ENCODE measurements at places on chromosomes 12 and 14. TPM values are rescaled to one million over a fixed set of nuclear protein-coding genes. Genes with fewer than 3 reads are reported as not detected.

GRCh38 chr12:84841591-84841990 is 71.0 kb downstream of the SLC6A15 start:
- DNase-seq = no peak
- H3K36me3 ChIP-seq = no peaks in the 10 kb centered on the region
- H3K27ac ChIP-seq = no peak overlapping the region
- H3K27me3 ChIP-seq = no peaks in the 10 kb centered on the region
- H3K4me1 ChIP-seq = no peaks in the 10 kb centered on the region

DNA sequence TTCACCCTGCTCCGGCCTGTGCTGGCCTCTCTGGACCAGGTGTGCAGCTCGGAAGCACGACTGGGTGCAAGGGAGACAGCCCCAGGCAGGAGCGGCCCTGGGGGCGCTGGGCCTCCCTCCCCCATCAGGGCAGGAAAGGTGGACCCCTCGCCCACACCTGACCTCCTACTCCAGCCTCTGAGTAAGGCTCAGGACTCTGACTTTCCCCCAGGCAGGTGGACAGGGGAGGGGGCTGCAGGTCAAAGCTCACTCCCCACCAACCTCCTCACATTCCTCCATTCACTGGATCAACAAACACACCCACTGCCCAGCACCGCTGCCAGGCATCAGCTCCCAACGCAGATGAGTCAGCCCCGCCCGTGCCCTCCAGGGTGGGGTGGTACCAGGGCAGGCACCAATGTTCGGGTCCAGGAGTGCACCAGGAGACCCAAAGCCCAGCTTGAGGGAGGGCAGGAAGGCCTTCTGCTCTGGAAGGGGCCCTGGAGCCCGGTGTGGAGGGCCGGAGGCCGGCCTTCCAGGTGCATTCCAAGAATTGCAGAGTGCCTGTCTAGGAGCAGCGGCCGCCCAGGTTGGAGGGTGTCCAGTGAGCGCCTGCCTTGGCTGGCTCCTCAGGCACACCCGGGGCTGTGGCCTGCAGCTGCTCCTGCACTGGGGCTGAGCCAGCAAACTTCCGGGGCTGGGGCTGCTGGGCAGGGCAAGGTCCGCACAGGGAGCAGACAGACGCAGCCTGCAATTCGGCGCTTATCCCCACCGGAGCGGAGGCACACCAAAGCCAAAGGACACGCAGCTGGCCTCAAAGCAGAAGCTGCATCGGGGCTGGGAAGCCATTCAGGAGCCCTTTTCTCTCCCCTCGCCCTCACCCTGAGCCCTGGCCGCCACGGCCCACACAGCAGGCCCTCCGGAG is 1.6 kb upstream of the INF2 start:
- peak overlapping the region; percentile 93 for H3K4me3 ChIP-seq
- peaks cover 52% of the 10 kb centered on the region for H3K4me1 ChIP-seq
- peak; percentile 91 for DNase-seq
- H3K27me3 ChIP-seq = no peaks in the 10 kb centered on the region
- peak overlapping the region; percentile 87 for H3K27ac ChIP-seq
- H3K36me3 ChIP-seq = no peaks in the 10 kb centered on the region

GRCh38 chr12:127941332-127941731 is 325.6 kb upstream of the TMEM132C start:
- H3K4me3 ChIP-seq = no peak overlapping the region
- no peaks in the 10 kb centered on the region for H3K27me3 ChIP-seq
- no peak overlapping the region for H3K27ac ChIP-seq
- no peaks in the 10 kb centered on the region for H3K36me3 ChIP-seq

DNA sequence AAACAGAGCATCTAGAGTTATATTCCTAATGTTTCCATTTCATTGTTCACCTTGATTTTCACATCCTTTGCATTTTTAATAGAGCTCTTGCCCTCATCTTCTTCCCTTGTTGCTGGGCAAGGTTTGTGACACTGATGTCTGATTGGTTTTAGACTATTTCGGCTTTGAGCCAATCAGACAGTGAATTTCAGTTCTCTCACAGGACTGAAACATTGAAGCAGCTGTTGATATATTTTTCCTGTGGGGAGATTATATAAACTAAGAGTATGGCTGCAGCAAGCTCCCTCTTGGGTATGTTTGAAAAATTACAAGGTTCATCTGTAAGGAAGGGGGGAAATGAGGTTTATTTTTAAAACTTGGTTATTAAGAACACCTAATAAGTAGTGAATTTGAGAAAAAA is 51.2 kb downstream of the ATF7IP start:
- no peaks in the 10 kb centered on the region for H3K27me3 ChIP-seq
- no peak overlapping the region for H3K27ac ChIP-seq
- H3K4me1 ChIP-seq = peaks cover 29% of the 10 kb centered on the region
- no peaks in the 10 kb centered on the region for H3K36me3 ChIP-seq
- no peak for DNase-seq

DNA sequence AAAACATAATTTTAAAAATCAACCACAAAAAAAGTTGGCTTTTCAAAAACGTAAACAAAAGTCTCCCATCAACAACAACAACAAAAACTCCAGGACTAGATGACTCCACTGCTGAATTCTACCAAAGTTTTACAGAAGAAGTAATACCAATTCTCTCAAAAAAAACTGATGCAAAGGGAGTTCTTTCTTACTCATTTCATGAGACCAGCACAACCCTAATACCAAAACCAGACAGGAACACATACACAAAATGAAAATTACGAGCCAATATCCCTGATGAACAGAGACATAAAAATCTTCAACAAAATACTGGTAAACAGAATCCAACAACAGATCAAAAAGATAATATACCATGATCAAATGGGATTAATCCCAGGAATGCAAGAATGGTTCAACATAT is 147.3 kb downstream of the BTG1 start:
- no peaks in the 10 kb centered on the region for H3K27me3 ChIP-seq
- no peaks in the 10 kb centered on the region for H3K36me3 ChIP-seq
- DNase-seq = no peak
- peaks cover 7% of the 10 kb centered on the region for H3K4me1 ChIP-seq
- H3K27ac ChIP-seq = no peak overlapping the region
- H3K4me3 ChIP-seq = no peak overlapping the region

- no peak overlapping the region for H3K27ac ChIP-seq
- H3K36me3 ChIP-seq = no peaks in the 10 kb centered on the region
- H3K27me3 ChIP-seq = no peaks in the 10 kb centered on the region
- no peak for DNase-seq
- no peak overlapping the region for H3K4me3 ChIP-seq
These were observed 71.8 kb downstream of the CCDC60 start for GRCh38 chr12:119406308-119406707.

GRCh38 chr14:83556065-83556464 is 1973.9 kb upstream of the FLRT2 start:
- no peak overlapping the region for H3K4me3 ChIP-seq
- no peak overlapping the region for H3K27ac ChIP-seq

DNA sequence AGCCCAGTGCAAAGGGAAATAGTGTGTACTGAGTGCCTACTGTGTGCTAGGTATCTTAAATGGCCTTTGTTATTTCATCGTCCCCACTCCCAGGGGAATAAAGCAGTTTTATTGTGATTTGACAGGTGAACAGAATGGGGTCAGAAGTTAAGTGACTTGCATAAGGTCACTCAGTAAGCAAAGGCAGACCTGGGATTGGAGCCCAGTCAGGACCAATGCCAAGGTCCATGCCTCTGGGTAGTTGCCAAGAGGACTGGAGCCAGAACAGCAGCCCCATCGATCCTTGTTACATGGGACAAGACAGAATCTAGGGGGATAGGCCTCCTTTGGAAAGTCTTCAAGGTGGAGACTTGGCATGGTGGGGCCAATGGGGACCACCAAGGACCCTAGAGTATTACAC is 227.4 kb upstream of the PWP1 start:
- no peak overlapping the region for H3K27ac ChIP-seq
- H3K4me3 ChIP-seq = no peak overlapping the region
- no peak for DNase-seq
- H3K4me1 ChIP-seq = no peaks in the 10 kb centered on the region

GRCh38 chr12:116303066-116303465 is 25.6 kb upstream of the MED13L start:
- no peak for DNase-seq
- no peak overlapping the region for H3K27ac ChIP-seq
- H3K4me1 ChIP-seq = peaks cover 25% of the 10 kb centered on the region
- H3K27me3 ChIP-seq = no peaks in the 10 kb centered on the region

DNA sequence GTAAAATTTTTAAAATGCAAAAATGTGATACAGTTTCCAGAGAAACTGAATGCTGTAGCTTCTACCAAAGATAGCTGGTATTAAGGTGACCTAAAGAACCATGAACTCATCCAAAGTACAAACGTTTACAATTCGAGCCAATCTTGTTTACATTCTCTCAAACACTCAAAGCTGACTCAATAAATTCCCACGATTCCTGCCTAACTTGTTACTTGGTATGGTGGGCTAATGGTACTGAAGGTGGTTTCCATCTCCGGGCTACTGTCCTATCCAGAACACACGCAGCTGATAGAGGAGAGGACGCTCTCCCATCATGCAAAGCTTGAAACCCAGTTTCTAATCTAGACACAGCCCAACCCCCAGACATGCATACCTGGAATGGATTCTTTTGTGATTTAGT is 31.5 kb downstream of the RAD9B start:
- H3K36me3 ChIP-seq = peaks cover 50% of the 10 kb centered on the region
- no peak for DNase-seq
- no peak overlapping the region for H3K27ac ChIP-seq
- H3K4me1 ChIP-seq = peaks cover 19% of the 10 kb centered on the region
- H3K4me3 ChIP-seq = no peak overlapping the region

DNA sequence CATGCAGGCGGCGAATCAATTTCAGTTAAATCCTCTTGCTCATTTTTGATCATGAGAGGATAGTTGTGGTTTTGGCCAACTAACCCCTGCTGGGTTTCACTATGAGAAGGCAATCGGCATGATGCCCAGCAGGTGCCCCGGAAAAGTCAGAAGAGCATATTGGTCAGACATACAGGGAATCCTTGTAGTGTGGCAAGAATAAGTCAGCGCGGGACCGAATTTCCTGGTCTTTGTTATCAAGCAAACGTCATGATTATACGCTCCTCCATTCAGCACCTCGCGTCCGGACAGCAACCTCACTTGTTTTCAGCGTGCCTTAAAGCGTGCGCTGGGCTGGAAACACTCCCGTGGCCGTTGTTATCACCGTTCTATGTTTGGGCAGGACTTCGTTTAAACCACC is 1.8 kb downstream of the TBC1D30 start:
- no peaks in the 10 kb centered on the region for H3K36me3 ChIP-seq
- H3K27ac ChIP-seq = no peak overlapping the region
- peaks cover 48% of the 10 kb centered on the region for H3K27me3 ChIP-seq
- no peak overlapping the region for H3K4me3 ChIP-seq
- H3K4me1 ChIP-seq = peaks cover 27% of the 10 kb centered on the region

DNA sequence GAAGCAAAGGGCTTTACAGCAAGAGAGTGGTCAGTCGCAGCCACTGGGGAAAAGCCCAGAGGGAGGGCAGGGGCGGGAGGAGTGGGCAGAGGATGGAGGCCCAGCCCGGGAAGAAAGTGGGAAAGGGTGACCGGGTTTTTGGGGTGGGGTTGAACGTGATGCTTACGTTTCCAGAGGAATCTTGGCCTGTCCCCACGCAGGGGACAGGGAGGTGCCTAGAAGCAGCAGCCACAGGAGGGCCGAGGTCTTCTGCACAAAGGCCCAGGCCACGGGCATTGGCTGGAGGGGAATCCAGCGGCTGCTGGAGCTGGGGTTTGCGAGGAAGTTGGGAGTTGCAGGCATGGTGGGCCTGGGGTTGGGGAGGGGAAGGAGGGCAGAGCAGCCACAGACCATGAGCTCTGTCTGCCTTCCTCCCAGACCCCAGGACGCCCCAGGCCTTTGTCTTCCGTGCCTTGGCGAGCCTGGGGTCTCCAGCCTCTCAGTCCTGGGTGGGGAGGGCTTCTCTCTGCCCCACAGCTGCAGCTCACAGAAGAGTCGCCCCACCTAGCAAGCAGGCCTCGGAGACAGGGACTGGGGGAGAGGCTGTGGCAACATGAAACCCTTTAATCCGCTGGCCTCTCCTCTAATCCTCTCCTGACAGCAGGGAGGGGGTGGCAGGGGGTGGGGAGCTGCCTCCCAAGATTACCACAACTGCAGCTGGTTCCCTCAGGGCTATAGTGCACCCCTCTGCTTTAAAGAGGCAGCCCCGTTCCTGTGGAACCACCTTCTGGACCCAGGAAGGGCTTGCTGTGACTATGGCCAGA is at the start of gene CACNA2D4:
CACNA2D4 (minus strand) TSS at position 572 of the 803 bp plus-strand sequence; CDS start at position 393, 179 bp downstream.
- peak within 1 kb of the TSS; percentile 45 for H3K4me3 ChIP-seq
- no peaks in the 10 kb centered on the region for H3K36me3 ChIP-seq
- DNase-seq = peak; percentile 51
- H3K27me3 ChIP-seq = no peaks in the 10 kb centered on the region

EML5 gene
- 2.4 TPM for total RNA-seq

TAS2R9 gene
- not detected for total RNA-seq

OR4E2 gene
- total RNA-seq = not detected

RNU4-1 gene
- total RNA-seq = 2,881 TPM

TCHP gene
- 16.8 TPM for total RNA-seq

Measured in lower lobe of right lung (tissue), 2 donors.